ENCODE measurements at places on chromosomes 2 and 18.
A peak's percentile ranks its signal among the peaks of the same experiment; 100 is the strongest.

DNA sequence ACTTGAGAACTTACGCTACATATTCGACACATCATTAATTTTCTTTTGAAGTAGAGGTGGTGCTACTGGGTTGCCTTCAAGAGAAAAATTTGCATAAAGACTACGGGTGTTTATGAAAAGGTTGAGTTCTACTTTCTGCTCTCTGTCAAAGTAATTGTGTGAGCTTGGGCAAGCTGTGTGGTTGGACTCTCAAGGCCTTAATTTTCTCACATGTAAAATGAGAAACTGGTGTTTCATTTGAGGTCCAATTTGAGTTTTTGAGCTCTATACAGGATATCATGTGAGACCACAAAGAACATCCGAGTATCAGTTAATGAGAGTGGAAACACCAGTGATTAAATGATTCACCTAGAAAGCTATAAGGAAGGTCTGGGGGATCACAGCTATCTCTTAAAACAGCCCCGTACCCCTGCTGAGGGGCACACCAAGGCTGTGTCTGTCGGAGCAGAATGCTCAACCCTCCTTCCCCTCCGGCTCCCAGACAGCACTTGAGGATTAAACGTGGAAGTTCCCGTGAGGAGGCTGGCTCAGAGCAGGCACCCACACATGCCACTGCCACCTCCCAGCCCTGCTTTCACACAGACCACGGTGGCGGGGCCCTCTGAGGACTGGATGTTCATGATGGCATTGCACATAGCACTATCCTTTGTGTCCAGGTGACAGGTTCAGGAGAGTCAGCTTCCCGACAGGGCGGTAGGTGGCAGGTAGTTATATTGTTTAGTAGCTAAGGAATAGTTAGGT is 191.8 kb downstream of the RNF144A start:
- no peak for DNase-seq

- DNase-seq, result no peak
Measured at GRCh38 chr2:160368988-160369930, 124.3 kb downstream of the RBMS1 start.

DNA sequence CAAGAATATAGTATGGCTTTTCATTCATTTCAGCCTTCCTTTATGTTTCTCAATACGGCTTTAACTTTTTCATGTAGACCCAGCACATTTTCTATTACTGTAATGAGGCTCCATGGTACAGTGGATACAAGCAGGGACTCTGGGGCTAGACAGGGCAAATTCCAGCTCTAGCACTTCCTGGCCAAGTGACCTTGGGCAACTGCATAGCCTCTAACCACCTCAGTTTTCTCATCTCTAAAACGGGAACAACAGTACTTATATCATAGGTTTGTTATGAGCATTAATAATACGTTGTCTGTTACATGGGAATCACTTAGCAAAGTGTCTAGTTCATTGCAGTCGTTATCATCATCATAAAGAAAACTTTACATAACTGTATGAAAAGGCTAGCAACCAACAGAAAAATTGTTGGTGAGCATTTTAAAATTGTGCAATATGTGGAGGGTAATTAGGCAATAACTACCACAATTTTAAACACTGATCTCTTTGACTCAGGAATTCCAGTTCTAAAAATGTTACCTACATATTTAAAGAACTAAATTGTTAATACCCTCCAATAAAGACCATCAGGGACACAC is 13.7 kb upstream of the RMDN2 start:
- DNase-seq, result no peak

DNA sequence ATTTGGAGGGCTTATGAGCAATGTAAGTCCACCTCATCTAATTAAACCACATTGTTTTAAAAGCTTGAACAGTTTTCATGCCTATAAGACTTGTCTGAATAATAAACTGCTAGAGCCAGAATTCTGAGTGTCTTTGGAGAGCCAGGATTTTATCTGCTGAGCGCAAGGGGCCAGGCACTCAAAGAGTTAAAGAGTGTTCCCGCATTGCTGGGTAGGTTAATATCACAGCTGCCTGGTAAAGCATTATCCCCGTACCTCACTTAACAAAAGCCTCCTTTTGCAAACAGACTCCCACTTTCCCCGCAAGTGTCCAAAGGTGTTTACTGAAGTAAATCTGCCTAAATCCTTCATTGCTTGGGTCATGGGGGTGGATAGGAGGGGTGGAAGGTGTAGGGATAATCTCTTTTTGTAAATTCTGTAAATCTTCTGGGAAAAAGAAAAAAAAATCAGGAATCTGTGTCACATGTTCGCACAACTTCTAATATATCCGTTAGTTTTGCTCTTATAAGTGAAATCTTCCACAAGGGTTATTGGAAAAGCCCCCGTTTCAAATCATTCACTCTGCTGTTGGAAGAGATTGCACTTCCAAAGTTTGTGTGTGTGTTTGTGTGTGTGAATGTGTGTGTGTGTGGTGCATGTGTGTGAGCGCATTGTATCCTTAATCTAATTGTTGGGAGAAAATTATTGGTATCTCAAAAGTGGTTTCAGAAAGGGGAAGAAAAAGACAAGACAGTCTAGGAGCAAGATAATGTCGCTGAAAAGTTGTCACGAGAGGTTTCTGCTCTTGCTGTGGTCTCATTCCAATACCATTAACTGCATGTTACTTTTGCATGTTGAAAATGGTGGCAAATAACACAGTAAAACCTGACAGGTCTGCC is 10.7 kb downstream of the ZEB2 start:
- DNase-seq, result no peak

GRCh38 chr2:98909317-98910211 is 26.5 kb downstream of the CRACDL start:
- peak; percentile 96 for DNase-seq

- DNase-seq, result no peak
Measured at GRCh38 chr2:42979870-42980763, 187.7 kb upstream of the HAAO start.

DNA sequence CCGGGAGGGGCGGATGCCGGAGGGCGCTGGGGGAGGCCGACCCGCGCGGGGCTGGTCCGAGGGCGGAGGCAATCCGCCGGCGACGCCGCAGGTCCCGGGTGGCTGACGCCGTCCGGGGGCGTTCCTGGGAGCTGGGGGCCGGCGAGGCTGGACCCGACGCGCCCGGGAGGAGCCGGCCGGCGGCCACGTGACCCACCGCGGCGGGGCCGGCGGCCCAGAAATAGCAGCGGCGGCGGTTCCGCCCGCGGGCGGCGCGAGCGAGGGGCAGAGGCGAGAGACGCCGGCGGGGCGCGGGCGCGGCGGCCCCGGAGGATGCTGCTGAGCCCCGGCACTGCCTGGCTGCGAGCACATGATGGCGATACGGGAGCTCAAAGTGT is at the start of gene RAB31:
Gene RAB31 (plus strand): TSS at position 245 of the 377 bp plus-strand sequence. CDS start 105 bp downstream, at position 350.
- DNase-seq, result no peak

- DNase-seq, result no peak
Measured at GRCh38 chr2:72716601-72717000, 109.2 kb downstream of the EXOC6B start.

Measured in NCI-H187 (cell line).